Left ventricle myocardium superior (tissue), 1 donor: ENCODE measurements at places on chromosomes 6 and 20. TPM values are rescaled to one million over a fixed set of nuclear protein-coding genes. Genes with fewer than 3 reads are reported as not detected.

PCMT1 gene
- total RNA-seq: 171 TPM

GRCh38 chr6:33278392-33278741 lies 1.4 kb downstream of the B3GALT4 start:
- DNase-seq: no peak

DNA sequence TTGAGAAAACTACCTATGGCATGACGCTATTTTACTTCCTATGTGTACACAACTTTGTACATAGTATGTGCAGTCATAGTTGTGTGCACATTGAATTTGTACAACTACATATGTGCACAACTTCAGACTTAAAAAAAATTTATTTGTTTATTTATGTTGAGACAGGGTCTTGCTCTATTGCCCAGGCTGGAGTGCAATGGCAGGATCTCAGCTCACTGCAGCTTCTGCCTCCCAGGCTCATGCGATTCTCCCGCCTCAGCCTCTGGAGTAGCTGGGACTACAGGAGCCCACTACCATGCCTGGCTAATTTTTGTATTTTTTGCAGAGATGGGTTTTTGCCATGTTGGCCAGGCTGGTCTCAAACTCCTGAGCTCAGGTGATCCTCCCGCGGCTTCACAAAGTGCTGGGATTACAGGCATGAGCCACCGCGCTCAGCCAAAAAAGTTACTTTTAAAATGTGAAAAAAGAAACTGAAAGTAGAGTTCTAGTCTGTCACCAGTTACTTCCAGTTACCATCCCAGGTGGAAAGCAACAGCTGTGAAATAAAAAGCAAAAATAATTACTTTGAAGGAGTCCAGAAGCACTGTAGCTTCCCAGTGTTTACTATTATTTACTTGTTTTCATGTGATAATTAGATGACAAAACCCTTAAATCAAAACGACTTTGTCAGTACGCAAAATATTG lies 1.7 kb upstream of the ZKSCAN8 start:
- no peak for DNase-seq

DNA sequence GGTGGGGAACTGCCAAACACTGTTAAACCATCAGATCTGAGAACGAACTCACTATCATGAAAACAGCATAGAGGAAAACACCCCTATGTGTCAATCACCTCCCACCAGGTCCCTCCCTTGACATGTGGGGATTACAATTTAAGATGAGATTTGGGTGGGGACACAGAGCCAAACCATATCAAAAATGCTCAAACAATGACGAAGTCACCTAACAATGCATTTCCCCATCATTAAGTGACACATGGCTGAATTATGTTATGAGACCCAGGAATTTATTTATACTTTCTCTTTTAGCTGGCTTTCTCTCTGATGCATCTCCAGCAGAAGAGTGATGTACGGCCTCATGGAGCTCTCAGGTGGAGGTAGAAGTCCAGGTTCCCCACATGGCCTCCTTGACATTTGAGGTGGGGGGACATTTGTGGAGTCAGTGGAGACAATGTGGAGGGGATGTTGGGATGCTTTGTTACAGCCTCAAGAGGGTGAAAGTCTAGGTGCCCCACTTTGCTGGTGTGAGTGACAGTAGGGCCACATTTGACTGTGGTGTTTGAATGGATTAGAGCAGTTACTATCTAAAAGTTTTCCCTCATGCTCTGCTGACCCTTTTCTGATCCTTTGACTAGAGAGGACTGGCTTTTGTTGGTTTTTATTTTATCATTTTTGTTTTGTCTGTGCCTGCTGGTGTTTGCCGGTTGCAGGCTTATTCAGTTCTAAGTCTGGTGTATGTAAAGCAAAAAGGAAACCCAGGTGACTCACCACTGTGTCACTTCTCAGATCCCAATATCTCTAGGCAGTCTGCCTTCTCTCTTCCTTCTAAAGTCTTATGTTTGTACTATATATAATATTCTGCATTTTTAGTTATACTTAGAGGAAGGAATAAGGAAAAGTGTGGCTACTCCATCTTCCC lies 18.5 kb upstream of the DCBLD1 start:
- no peak for DNase-seq

DNA sequence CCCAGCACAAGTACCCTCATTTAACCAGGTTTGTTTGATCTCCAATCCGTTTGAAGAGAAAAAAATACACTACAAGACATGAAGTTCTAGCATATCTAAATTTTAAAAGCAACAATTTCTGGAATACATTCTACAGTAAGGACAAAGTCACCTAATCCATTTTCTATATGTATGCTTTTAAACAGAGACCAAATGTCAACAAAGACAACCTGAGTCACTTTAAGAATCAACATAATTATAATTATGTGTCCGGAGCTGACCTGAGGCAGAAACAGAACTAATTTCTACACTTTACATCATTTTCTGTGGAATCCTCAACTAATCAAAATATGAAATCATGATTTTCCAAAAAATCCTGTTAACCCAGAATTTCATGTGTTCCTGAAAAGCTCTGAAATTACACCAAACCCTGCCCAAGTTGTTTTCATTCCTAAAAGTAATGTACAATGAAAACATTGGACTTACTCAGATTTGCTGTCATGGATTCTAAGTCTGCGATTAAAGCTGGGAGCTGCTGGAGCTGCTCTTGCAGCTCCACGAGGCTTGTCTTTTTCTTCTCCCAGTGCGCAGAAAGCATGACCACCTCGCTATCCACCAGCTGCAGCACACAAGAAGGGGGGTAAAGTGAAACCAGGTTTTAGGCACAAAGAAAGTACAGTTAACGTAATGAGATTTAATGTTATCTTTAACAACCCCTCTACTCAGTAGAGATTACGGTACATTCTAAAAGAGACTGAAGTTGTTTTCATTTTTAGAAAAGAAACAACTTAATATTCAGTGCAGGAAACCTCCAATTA lies 35.8 kb downstream of the DTNBP1 start:
- DNase-seq: no peak

DNA sequence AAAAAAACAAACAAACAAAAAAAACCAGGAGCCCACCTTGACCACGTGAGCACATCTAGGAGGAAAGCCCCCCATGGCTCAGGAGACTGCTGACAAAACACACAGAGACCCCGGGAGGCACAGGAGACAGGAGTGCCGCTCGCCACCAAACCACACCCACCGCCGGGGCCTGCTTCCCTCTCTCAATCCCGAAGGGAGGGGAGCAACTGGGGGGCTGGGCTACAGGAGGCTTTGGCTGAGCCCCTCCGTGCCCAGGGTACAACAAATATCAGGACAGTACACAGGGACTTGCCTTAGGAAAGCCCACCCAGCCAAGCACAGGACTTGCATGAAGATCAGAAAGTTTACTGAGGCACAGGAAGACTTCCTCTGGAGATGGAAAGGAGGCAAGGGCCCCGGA lies 102.5 kb downstream of the TAF4 start:
- no peak for DNase-seq

- no peak for DNase-seq
Measured at GRCh38 chr6:110523451-110524021, 47.1 kb upstream of the SLC22A16 start.

- DNase-seq: no peak
Measured at GRCh38 chr6:16305246-16305725, 66.9 kb downstream of the GMPR start.

- no peak for DNase-seq
Measured at GRCh38 chr20:44884907-44885391, 556 bp upstream of the YWHAB start.

- no peak for DNase-seq
Measured at GRCh38 chr6:163175301-163175700, 239.2 kb upstream of the QKI start.

DNA sequence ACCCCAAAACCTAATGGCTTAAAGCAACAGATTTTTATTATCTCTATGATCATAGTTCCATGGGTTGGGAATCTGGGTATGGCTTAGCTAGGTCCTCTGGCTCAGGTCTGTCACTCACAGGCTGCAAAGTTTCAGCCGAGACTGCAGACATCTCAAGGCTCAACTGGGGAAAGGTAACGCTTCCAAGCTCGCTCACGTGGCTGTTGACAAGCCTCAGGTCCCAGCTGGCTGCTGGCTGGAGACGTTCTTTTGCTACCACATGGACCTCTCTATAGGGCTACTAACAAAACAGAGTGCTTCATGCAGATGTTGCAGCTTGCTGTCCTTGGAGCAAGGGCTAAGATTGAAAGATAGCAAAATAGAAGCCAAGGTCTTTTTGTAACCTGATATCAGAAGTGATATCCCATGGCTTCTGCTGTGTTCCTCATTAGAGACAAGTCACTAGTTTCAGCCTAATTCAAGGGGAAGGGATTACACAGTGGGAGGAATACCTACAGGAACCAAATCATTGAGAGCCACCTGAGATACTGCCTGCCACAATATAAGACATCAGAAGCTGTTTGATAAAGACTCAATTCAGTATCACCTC lies 6.6 kb downstream of the HTR1E start:
- no peak for DNase-seq

GRCh38 chr20:33059136-33059535 lies 5.4 kb downstream of the BPIFB3 start:
- no peak for DNase-seq

DNA sequence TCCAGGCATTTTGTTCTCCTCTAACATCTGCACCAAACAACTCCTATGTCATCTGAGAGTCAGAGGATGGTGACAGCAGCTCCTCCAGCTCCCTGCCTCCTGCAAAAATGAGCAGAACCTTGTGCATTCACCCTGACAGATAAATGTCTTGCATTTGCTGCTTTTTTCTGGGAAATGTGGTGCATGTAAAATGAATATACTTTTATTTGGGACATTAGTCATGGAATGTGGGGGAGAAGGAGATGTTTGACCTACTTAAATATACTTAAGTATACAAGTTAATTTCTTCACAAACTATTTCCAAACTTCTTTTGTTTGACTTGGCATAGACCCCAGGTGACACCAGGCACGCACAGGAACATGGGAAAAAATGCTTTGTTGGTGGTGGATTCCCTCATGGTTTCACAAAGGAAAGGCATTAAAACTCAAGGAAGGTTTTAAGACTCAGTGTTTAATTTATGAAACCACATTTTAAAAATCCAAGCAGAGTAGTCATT lies 181.8 kb upstream of the MCHR2 start:
- no peak for DNase-seq

GRCh38 chr20:31842471-31843157 lies 2.8 kb downstream of the FOXS1 start:
- DNase-seq: peak; percentile 79

GRCh38 chr6:166862978-166863530 lies 93.3 kb downstream of the RNASET2 start:
- DNase-seq: no peak

- no peak for DNase-seq
Measured at GRCh38 chr20:15380770-15381169, 1043.4 kb upstream of the FLRT3 start.

DNA sequence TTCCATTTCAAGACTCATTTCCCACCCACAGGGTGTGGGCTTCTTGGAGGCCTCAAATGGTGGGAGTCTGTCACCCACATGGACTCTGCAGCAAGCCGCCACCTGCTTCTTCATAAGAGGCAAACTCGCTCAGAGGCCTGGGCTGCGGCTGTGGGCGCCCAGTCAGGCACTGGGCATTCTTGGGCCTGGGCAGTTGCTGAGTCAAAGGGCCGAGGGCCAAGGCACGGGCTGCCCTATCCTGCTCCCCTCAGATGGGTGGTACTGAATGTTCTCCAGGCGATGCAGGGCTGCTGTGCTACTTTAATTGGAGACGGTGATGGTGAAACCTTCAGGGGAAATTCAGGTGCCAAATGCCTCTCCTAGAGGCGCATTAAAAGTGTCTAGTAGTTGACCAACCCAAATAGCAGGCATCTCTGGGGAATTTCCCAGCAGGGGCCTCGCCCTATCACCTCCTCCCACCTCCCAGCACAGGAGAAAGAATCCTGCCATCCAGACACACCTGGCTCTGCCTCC lies 57.9 kb downstream of the MAFB start:
- no peak for DNase-seq
